Pons (tissue), 1 donor: ENCODE measurements at places on chromosomes 6 and 20.

- DNase-seq, result peak; percentile 71
Measured at GRCh38 chr6:127457456-127458064, 1.6 kb downstream of the KIAA0408 start.

- DNase-seq, result no peak
Measured at GRCh38 chr20:58604128-58604881, 46.8 kb upstream of the STX16 start.

- DNase-seq, result no peak
Measured at GRCh38 chr6:91105532-91105931, 518.7 kb upstream of the MAP3K7 start.

GRCh38 chr6:124812067-124812466, 150.2 kb upstream of the RNF217 start:
- DNase-seq, result no peak

- DNase-seq, result peak; percentile 36
Measured at GRCh38 chr6:33057222-33058150, 16.0 kb downstream of the HLA-DPA1 start.

DNA sequence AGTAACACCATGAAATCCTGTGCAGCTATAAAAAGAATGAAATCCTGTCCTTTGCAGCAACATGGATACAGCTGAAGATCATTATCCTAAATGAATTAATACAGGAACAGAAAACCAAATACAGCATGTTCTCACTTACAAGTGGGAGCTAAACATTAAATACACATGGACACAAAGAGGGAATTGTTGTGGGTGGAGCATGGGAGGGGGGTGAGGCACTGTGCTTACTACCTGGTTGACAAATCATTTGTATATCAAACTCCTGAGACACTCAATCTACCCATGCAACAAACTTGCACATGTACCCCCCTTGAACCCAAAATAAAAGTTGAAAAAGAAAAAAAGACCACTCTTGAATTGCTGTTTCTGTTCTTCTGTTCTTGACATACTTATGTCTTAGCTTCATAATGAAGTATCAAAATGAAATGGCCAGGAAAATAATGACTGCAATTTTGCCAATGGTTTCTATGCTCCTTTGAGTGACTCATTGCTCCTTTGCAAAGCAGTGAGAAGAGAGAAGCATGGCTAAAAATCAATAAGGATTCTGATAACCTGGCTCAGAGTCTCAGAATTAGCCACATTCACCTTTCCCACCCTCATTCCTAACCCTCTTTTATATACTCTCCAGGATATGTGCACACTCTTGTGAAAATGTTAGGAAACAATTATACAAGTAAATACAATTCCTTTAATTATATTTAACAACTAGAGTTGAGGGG, 71.0 kb downstream of the CYP39A1 start:
- no peak for DNase-seq

- no peak for DNase-seq
Measured at GRCh38 chr6:27251112-27251605, 3.7 kb downstream of the PRSS16 start.
